ENCODE measurements at places on chromosomes 12 and 14. TPM values are rescaled to one million over a fixed set of nuclear protein-coding genes. Genes with fewer than 3 reads are reported as not detected.

INHBC gene
- not detected for total RNA-seq

CIDEB gene
- total RNA-seq, result not detected

KRT73 gene
- total RNA-seq, result not detected

INSM2 gene
- not detected for total RNA-seq

SYNJ2BP gene
- 36.0 TPM for total RNA-seq

SSTR1 gene
- total RNA-seq, result not detected

TRPV4 gene
- 0.65 TPM for total RNA-seq

SIX4 gene
- total RNA-seq, result 20.6 TPM

NAA25 gene
- total RNA-seq, result 32.1 TPM

IL22 gene
- not detected for total RNA-seq

BCL11B gene
- 2.9 TPM for total RNA-seq

KRT77 gene
- not detected for total RNA-seq

GLS2 gene
- 5.4 TPM for total RNA-seq

SLC39A2 gene
- not detected for total RNA-seq

FAM181A gene
- not detected for total RNA-seq

SLC25A47 gene
- not detected for total RNA-seq

Data from Daoy (cell line).